Hematopoietic multipotent progenitor cell treated with erythropoietin and hydrocortisone succinate and interleukin-3 and kit ligand, for 4 days (in vitro differentiated cells): ENCODE measurements at places on chromosomes 5 and 9.
A peak's percentile ranks its signal among the peaks of the same experiment; 100 is the strongest.

DNA sequence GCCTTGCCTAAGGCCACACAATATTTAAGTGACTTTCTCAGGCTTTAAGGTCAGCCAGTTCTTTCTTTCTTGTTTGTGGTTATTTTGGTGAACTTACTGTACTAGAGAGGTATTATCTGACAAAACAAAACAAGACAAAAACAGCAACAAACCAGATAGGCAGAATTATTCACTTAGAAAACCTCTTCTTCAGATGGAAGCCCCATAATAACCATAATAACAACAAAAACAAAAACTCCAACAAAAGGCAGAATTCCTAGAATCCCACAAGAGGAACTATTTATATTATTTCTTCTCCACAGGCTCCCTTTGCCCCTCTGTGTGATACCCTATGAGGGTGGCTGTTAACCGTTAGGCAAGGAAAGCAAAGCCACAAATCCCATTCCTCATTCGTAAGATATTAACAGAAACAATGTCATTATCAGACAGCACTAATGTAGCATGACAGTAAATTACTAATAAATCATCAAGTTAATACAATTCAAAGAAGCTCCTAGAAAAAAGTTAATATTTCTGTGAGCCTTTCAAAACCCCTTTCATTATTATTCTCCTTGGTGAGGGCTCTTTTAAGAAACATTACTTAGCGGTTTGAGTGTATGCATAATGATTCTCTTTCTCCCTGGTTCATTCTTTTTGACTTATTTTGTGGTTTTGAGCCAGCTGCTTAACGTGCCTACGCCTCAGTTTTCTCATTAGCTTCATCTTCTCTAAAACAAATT is 274.9 kb downstream of the EFNA5 start:
- no peak for DNase-seq

DNA sequence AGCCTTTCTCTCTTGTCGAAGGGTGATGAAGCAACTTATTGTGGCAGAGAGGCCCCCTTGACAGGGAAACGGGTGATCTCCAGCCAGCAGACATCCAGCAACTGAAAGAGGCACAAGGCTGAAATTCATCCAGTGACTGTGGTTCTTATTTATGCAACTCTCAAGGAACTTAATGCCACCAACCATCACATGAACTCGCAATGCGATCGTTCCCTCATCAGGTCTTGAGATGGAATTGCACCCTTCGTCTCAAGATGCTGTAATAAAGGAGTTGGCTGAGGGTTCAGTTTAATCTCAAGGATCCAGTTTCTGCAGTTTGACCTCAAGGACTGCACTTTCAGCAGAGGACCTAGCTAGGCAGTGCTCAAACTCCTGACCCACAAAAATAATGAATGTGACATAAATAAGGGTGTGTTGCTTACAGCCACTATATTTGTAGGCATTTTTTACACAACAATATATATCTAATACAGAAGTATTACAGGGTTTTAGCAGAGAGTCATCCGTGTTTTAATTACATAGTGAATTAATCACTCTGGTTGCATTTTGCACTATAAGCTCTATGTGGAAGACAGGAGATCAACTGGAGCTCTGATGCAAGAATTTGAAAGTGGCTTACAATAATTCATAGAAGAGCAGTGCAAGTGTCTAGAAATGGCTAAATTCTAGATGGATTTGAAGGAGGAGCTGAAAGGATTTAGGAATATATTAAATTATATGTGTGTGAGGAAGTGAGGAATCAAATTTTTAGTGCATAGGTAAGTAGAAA is 957.8 kb upstream of the CTNND2 start:
- DNase-seq = peak; percentile 68

GRCh38 chr5:31962351-31962751 is 211.8 kb downstream of the GOLPH3 start:
- DNase-seq = no peak

GRCh38 chr5:61942462-61943049 is 363.4 kb upstream of the KIF2A start:
- no peak for DNase-seq

DNA sequence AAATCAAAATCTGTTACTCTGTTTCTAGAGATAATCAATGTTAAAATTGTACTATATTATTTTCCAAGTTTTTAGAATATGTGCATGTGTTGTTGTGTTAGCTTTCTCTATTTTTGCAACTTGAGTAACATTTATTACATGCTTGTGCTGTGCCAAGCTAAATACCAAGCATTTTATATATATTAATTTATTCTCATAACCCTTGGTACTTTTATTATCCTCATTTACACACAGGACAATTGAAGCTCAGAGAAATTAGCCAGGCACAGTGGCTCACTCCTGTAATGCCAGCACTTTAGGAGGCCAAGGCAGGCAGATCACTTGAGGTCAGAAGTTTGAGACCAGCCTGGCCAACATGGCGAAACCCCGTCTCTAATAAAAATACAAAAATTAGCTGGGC is 254.0 kb upstream of the DMRT1 start:
- DNase-seq = no peak

- no peak for DNase-seq
Measured at GRCh38 chr5:126043688-126044087, 379.5 kb upstream of the GRAMD2B start.

DNA sequence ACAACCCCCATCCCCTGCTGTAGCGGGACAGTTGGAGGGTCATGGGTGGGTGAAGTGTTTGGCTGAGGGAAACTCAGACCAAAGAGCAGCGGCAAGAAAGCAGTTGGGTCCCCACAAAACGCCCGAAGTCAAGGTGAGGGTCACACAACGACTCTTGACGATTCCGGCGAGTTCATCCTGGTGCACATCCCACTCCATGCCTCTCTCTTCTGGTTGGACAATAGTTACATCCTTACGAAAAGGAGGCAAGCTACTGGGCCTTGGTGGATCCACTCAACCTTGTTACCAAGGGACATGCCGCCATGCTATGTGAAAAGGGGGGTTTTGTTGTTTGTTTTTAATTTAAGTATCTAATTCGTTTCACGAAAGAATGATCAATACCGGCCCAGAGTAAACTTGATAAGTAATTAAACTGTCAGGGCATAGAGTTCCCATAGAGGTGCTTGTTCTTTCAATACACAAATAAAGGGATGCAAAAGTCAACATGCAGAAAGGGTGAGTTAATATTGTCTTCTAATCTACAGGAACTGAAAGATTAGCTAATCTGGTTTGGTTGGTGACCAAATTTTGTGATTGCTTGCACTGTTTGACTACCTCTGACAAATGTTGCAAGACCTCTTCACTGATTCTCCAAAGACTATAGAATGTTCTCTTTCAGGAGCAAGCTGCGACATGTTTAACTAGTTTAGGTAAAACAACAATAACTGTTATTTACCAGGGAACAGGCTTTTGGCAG is 732 bp upstream of the SMIM15 start:
- DNase-seq = peak; percentile 34

GRCh38 chr9:20611691-20612287 is 10.5 kb downstream of the MLLT3 start:
- peak; percentile 57 for DNase-seq
